ENCODE measurements at places on chromosomes 5 and 9.

- DNase-seq, result no peak
Observed at GRCh38 chr5:132871459-132872284, 1.8 kb upstream of the LEAP2 start.

- DNase-seq, result no peak
Observed at GRCh38 chr5:90174236-90174635, 235.3 kb downstream of the CETN3 start.

GRCh38 chr5:174520420-174521396 lies 203.7 kb upstream of the MSX2 start:
- DNase-seq, result no peak

- DNase-seq, result no peak
Observed at GRCh38 chr9:122572456-122572855, 10.7 kb downstream of the OR1L8 start.

DNA sequence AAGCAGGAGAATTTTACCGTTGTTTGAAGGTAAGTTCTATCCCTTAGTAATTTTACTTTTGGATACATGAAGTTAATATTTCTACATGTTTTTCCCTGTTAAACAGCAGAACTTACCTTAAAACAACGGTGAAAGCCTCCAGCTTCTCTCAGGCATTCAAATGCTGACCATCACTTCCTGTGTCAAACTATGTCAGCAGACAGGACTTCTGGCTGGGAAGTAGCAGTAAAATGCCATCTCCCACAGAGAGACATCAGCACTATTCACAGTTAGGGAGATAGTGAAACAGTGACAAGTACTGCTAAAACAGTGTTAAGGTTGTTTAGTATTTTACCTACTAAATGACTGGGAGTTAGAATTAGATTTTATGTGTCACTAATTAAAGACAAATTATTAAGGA lies 34.2 kb upstream of the GOLGA1 start:
- DNase-seq, result no peak

- no peak for DNase-seq
Observed at GRCh38 chr9:10701906-10702305, 89.1 kb upstream of the PTPRD start.

All from CD4-positive, alpha-beta T cell treated with Interleukin-10 for 1 hour (primary cell).